ENCODE measurements at places on chromosomes 4 and X.

- peak; percentile 56 for DNase-seq
Observed at GRCh38 chrX:22748093-22748999, 251.4 kb upstream of the DDX53 start.

DNA sequence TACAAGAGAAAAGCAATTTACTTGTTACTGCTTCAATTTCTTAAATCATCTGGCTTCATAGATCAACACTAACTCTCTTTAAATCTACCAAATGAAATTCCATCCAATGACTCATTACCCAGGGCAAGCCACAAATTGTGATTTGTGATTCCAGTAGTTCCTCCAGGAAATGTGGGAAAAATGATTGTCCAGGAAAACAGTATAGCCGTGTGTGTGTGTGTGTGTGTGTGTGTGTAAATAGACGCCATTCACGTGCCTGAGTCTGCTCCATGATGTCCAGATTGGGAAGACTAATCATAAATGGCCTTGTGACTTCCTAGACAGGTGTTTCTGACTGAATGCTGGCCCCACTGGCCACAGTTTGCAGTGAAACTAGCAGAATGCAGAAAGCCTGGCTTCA is 121.3 kb downstream of the HS6ST2 start:
- DNase-seq: no peak

GRCh38 chrX:151938172-151938571 is 25.5 kb downstream of the MAGEA4 start:
- DNase-seq: no peak

DNA sequence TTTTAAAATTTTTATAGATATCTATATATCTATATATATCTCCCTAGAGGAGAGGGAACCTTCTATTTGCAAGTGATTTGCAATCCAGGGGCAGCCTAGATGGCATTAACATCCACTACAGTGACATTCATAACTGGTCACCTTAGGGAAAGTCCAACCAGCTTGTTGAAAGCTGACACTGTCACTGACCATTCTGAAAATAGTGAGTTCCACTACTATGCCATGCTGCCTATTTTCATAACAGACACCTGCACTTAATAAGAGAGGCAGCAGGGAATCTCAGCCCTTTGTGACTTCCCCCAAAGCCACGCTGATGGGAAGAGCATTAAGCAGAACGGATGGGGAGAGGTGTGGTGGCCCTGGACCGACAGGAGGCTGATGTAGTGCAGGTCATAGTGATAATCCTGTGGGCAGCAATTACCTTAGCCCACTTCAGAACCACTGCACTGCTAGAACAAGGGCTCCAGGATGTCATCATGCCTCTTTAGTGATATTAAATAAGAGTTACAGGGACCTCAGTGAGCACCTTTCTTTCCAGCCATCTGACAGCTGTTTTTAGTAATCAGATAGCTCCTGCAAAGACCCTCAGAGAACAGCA is 51.3 kb downstream of the GPRIN3 start:
- no peak for DNase-seq

GRCh38 chr4:7027913-7028312 is 15.3 kb upstream of the TADA2B start:
- no peak for DNase-seq

Measured in B cell (primary cell).